Stimulated activated CD8-positive, alpha-beta memory T cell treated with anti-CD3 and anti-CD28 coated beads, Interleukin-4, amount 100 ng/mL, for 4 hours (primary cell): ENCODE measurements at places on chromosomes 5 and 9.

GRCh38 chr9:114386886-114387679 is 699 bp downstream of the AKNA start:
- no peak for DNase-seq

- no peak for DNase-seq
These were observed 227.8 kb upstream of the TBCA start for GRCh38 chr5:78003919-78004318.

GRCh38 chr9:109811876-109812275 is 31.9 kb downstream of the PALM2AKAP2 start:
- no peak for DNase-seq

- DNase-seq: no peak
These were observed 82.6 kb upstream of the ZNF618 start for GRCh38 chr9:113793558-113793957.

GRCh38 chr9:73577848-73578247 is 426.2 kb downstream of the ANXA1 start:
- no peak for DNase-seq
